ENCODE measurements at places on chromosomes 3 and 15. TPM values are rescaled to one million over a fixed set of nuclear protein-coding genes. Genes with fewer than 3 reads are reported as not detected.

DNA sequence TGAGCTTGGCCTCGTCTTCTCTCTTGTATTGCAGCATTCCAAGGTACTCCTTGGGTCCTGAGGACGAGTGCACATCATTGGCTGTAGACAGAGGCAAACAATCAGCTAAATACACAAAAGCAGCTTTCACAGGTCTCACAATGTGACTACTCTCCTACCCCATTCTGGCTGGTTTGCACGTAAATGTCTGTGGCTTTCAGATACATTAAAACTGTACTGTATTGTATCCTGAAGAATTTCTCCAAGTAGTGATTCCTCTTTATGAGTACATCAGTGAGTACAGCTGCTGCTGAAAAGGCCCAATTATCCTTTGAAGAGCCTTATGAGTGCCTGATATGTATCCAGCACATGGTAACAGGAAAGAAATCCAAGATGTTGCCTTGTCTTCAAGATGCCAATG, 22.0 kb upstream of the GNB5 start:
- no peak for DNase-seq

MNS1 gene
- total RNA-seq = 0.43 TPM

GRCh38 chr3:65664446-65664845, 374.3 kb downstream of the MAGI1 start:
- DNase-seq = no peak

- DNase-seq = no peak
These were observed 25.3 kb downstream of the FBXO22 start for GRCh38 chr15:75928680-75929608.

- no peak for DNase-seq
These were observed 210.8 kb upstream of the SEMA6D start for GRCh38 chr15:47506329-47507100.

- DNase-seq = no peak
These were observed 123.2 kb upstream of the PLCL2 start for GRCh38 chr3:16761571-16761970.

GRCh38 chr3:85554153-85554552, 595.4 kb downstream of the CADM2 start:
- DNase-seq = no peak

TEX55 gene
- not detected for total RNA-seq

SKOR1 gene
- 0.05 TPM for total RNA-seq

DNA sequence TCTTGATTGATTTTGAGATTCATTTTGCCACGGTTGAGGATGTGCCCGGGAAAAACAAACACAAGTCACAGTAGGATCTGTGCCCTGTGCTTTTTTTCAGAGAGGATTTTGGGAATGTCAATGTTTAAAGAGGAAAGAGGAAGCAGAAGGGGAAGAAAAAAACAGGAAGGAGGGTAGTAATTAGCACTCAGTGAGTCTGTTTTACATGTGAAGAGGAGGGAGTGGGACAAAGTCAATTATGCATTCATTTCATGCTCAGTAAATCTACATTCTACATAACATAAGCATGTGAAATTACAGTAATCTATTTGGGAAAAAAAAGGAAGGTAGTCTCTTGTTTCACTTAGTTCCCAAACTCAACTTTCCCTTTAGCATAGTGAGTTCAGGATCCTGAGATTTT, 18.3 kb upstream of the CD200 start:
- no peak for DNase-seq

SLC28A1 gene
- 57.6 TPM for total RNA-seq
